ENCODE measurements at places on chromosomes 5 and 9. TPM values are rescaled to one million over a fixed set of nuclear protein-coding genes. Genes with fewer than 3 reads are reported as not detected.

DNA sequence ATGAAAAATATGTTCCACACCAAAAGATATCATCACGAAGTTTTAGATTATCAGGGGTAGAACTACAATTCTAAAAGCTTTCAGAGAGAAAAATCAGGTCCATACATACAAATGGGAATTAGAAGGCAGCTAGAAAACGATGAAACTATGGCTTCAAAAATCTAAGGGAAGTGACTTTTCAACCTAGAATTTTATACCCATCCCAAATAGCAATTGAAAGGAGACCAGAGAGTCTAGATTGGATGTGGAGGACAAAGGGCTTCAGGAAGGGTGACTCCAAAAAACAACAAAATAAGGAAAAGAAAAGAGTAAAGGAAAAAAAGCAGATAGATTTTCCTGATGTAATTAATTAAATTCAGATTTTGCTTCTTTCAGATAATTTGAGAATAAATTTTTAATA, 72.0 kb upstream of the CEP78 start:
- no peak overlapping the region for H3K27ac ChIP-seq
- H3K27me3 ChIP-seq, result no peaks in the 10 kb centered on the region
- H3K4me3 ChIP-seq, result no peak overlapping the region
- no peak for DNase-seq
- no peaks in the 10 kb centered on the region for H3K4me1 ChIP-seq

GRCh38 chr5:124952566-124952965, 206.1 kb upstream of the ZNF608 start:
- H3K27me3 ChIP-seq, result no peaks in the 10 kb centered on the region
- H3K27ac ChIP-seq, result no peak overlapping the region
- no peaks in the 10 kb centered on the region for H3K4me1 ChIP-seq

UNC5A gene
- total RNA-seq, result not detected

GABRB2 gene
- total RNA-seq, result under 0.01 TPM

ATG12 gene
- total RNA-seq, result 50.6 TPM

- H3K4me3 ChIP-seq, result no peak overlapping the region
- no peak overlapping the region for H3K27ac ChIP-seq
- H3K27me3 ChIP-seq, result no peaks in the 10 kb centered on the region
- DNase-seq, result no peak
These were observed 52.5 kb downstream of the SH3GL2 start for GRCh38 chr9:17631396-17631795.

DNA sequence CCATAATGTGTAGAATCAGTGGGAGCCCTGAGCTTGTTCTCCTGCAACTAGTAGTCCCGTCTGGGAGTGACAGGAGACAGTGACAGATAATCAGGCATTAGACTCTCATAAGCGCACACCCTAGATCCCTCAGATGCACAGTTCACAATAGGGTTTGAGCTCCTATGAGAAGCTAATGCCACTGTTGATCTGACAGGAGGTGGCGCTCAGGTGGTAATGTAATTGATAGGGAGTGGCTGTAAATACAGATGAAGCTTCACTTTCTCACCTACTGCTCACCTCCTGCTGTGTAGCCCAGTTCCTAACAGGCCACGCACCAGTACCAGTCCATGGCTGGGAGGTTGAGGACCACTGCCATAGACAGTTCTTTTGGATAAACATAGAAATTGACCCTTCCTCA, 188.7 kb downstream of the ROR2 start:
- H3K4me3 ChIP-seq, result no peak overlapping the region
- no peaks in the 10 kb centered on the region for H3K4me1 ChIP-seq
- no peak overlapping the region for H3K27ac ChIP-seq
- no peaks in the 10 kb centered on the region for H3K36me3 ChIP-seq

DNA sequence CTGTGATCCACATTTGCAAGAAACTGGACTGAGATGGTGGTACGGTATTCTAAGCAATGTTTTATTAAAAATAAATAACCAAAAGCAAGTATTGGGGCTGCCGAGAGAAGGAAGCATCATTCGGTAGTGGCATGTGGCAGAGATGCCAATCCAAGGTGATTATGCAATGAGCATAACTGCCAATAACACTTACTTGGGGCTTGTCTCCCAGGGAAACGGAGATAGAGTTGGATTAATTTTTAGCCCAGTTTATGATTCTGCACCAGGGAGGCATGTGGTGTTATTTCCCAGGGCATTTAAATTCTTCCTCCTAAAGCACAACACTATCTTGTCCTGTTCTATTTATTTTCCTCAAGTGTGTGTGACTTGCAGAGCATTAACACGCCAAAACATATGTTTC, 17.9 kb downstream of the SLC24A2 start:
- no peak overlapping the region for H3K27ac ChIP-seq
- no peaks in the 10 kb centered on the region for H3K4me1 ChIP-seq
- DNase-seq, result no peak
- no peak overlapping the region for H3K4me3 ChIP-seq
- no peaks in the 10 kb centered on the region for H3K36me3 ChIP-seq

ZFYVE16 gene
- total RNA-seq, result 28.2 TPM

- no peak for DNase-seq
- H3K4me1 ChIP-seq, result peaks cover 30% of the 10 kb centered on the region
- no peak overlapping the region for H3K4me3 ChIP-seq
- H3K27me3 ChIP-seq, result no peaks in the 10 kb centered on the region
- H3K36me3 ChIP-seq, result no peaks in the 10 kb centered on the region
- H3K27ac ChIP-seq, result no peak overlapping the region
These were observed 49.5 kb upstream of the RNU6ATAC start for GRCh38 chr9:134213881-134214341.

DNA sequence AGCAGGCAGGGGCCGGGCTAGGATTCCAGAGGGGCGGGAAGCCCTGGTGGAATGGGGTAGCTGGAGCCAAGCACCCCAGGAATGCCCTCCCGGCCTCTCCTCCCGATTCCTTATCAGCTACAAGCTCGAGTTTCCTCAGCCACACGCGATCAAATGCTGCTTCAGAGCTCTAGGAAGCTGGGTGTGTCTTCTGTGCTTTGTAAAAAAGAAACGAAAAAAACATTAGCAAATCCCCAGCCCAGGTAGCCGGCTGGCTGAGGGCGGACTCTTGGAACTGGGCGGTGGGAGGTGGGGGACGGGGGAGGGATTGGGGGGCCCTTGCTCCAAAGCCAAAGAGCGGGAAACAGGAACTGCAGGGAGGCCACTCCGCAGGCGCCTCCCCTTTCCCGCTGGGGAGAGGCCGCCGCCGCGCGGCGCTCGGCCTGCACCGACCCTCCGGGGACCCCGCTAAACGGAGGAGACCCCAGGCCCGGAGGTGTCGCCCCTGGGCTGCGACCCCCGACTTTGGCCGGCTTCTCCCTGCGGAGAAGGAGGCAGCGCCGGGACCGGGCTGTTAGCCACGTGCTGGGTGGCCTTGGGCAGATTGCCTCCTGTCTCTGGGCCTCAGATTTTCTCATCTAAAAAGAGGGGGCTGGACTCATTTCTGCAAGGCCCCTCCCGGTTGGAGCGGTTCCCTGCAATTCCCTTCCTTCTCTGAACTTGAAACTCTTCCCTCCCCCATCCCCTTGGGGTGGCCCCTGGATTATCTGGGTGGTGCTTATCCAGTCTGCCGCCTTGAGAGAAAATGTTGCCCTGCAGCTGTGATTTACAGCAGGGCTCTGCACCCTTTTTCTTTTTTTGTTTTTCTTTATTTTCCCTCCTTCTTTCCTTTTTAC, 40.9 kb upstream of the FABP6 start:
- no peak for DNase-seq
- peaks cover 14% of the 10 kb centered on the region for H3K4me1 ChIP-seq
- no peaks in the 10 kb centered on the region for H3K36me3 ChIP-seq
- H3K27me3 ChIP-seq, result no peaks in the 10 kb centered on the region
- H3K4me3 ChIP-seq, result peak overlapping the region; percentile 55

- H3K4me3 ChIP-seq, result no peak overlapping the region
- H3K36me3 ChIP-seq, result no peaks in the 10 kb centered on the region
- no peak for DNase-seq
- H3K27ac ChIP-seq, result no peak overlapping the region
These were observed 7.9 kb downstream of the PRR16 start for GRCh38 chr5:120471971-120472370.

DNA sequence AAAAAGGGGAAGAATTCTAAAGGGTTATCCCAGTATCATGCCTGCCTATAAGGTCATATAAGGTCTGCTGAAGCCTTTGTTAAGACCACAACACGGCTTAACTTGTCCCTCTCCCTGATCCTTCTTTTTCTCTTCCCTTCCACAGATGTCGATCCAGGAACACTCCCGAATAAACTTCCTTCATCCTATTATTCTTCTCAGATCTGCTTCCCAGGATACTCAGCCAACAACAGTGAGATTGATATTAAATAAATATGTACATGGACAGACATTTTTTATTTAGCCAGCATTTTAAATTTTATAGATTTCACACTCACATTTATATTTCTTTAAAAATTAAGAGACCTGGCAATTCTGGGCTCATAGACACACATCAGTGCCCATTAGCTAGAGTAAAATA, 44.1 kb downstream of the DPYSL3 start:
- no peaks in the 10 kb centered on the region for H3K36me3 ChIP-seq
- no peaks in the 10 kb centered on the region for H3K4me1 ChIP-seq
- H3K4me3 ChIP-seq, result no peak overlapping the region
- DNase-seq, result no peak
- H3K27ac ChIP-seq, result no peak overlapping the region

- no peaks in the 10 kb centered on the region for H3K27me3 ChIP-seq
- DNase-seq, result peak; percentile 6
- no peaks in the 10 kb centered on the region for H3K36me3 ChIP-seq
- no peak overlapping the region for H3K4me3 ChIP-seq
- H3K4me1 ChIP-seq, result no peaks in the 10 kb centered on the region
These were observed 136.5 kb upstream of the RAI14 start for GRCh38 chr5:34519489-34520220.

DNA sequence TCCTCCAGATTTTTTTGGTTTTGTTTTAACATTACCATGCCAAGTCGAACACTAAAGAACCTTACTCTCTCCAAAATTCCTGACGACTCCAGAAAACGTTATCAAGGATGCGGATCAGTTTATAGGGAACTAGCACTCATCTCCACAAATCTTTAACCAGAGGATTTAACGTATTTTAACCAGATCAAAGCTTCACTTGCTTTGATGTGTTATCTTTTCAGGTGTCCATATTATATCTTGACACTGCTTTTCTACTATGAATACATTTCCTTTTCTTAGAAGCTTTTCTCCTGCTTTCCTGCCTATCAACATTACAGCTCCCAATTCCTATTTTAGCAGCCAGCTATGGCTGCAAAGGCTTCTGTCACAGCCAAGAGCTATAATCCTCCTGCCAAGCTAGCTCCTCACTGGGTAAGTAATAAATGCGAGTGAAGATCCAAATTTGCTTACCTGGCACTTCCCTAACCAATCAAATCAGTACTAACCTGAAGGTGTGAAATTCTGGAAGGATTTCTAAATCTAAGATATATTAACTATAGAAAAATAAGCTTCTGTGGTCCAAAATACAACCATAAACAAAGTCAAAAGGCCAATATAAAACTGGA, 60.2 kb downstream of the CDC14B start:
- H3K36me3 ChIP-seq, result no peaks in the 10 kb centered on the region
- H3K4me3 ChIP-seq, result no peak overlapping the region
- no peak overlapping the region for H3K27ac ChIP-seq

DNA sequence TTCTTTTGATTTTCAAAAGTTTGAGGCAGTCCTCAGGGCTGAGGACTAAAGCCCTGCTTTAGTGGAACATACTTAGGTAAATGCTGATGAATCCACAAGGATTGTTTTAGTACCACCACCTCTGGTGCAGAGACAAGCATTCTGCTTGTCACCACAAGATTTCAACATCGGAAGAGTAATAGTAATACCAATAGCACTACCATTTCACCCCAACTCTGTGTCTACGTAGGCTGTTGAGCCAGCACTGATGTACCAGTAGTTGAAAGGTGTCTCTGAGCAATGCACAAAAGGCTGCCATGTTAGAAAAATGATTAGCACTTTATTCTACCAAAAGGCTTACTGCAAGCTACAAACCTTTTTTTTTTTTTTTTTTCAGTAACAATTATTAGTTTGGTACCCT, 213.2 kb upstream of the SLC24A2 start:
- no peak overlapping the region for H3K4me3 ChIP-seq
- H3K4me1 ChIP-seq, result no peaks in the 10 kb centered on the region
- H3K27me3 ChIP-seq, result no peaks in the 10 kb centered on the region
- H3K36me3 ChIP-seq, result no peaks in the 10 kb centered on the region
- no peak overlapping the region for H3K27ac ChIP-seq

- no peaks in the 10 kb centered on the region for H3K27me3 ChIP-seq
- H3K4me1 ChIP-seq, result peaks cover 9% of the 10 kb centered on the region
- no peak overlapping the region for H3K27ac ChIP-seq
- no peaks in the 10 kb centered on the region for H3K36me3 ChIP-seq
These were observed 177.9 kb downstream of the CETN3 start for GRCh38 chr5:90231688-90232087.

TCF7 gene
- 1.7 TPM for total RNA-seq

- H3K4me1 ChIP-seq, result no peaks in the 10 kb centered on the region
- no peak for DNase-seq
- H3K36me3 ChIP-seq, result no peaks in the 10 kb centered on the region
These were observed 137.6 kb downstream of the TRPM3 start for GRCh38 chr9:70983723-70984295.

DNA sequence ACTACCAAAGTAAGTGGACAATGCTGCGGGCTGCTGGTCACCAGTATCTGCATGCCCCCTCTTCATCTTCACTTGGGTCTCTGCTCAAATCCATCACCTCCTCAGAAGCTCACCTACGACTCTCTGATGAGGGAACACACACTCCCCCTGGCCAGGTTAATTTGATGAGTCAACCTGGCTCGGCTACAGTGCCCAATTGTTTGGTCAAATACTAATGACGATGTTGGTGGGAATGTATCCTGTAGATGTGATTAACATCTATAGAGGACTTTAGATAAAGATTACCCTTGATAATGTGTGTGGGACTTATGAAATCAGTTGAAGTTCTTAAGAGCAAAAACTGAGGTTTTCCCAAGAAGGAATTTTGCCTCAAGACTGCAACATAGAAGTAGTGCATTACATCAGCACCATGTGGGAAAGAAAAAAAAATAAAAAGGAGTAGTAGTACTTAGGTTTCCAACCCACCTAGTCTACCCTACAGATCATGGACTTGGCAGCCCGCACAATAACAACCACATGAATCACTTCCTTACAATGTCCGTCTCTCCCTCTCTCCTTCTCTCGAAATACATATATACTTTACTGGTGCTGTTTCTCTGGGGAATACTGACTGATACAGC, 467.3 kb downstream of the DNAH5 start:
- no peak overlapping the region for H3K27ac ChIP-seq
- H3K4me3 ChIP-seq, result no peak overlapping the region
- no peak for DNase-seq
- H3K36me3 ChIP-seq, result no peaks in the 10 kb centered on the region
- no peaks in the 10 kb centered on the region for H3K4me1 ChIP-seq
- H3K27me3 ChIP-seq, result no peaks in the 10 kb centered on the region

ASTN2 gene
- total RNA-seq, result 4.4 TPM

DNA sequence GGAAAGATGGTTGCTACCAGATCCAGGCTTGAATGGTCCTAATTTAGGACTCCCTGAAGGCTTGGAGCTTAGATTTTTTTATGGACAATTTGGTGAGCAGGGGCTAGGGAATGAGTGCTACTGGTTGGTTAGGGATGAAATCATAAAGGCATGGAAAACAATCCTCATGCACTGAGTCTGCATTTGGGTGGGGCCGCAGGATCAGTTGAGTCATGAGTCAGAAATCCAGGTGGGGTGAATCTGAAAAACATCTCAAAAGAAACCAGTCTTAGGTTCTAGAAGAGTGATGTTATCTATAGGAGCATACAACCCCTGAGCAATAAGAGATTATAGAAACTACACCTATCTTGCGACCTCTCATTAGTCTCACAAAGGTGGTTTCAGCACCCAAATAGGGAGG, 300.0 kb downstream of the KIF4B start:
- no peaks in the 10 kb centered on the region for H3K27me3 ChIP-seq
- DNase-seq, result no peak
- no peaks in the 10 kb centered on the region for H3K36me3 ChIP-seq
- no peaks in the 10 kb centered on the region for H3K4me1 ChIP-seq
